ENCODE measurements at places on chromosomes 11 and 22. TPM values are rescaled to one million over a fixed set of nuclear protein-coding genes. Genes with fewer than 3 reads are reported as not detected.

CHEK1 gene
- 1.6 TPM for total RNA-seq

GALNT18 gene
- total RNA-seq = 51.3 TPM

RBMXL2 gene
- not detected for total RNA-seq

VSIG2 gene
- 32.5 TPM for total RNA-seq

MMP8 gene
- total RNA-seq = 0.20 TPM

ALDH3B2 gene
- total RNA-seq = 0.46 TPM

ELFN2 gene
- 7.6 TPM for total RNA-seq

MARK2 gene
- total RNA-seq = 45.4 TPM

OR8K5 gene
- not detected for total RNA-seq

FGF3 gene
- total RNA-seq = not detected

SLC22A8 gene
- not detected for total RNA-seq

GLYATL1 gene
- not detected for total RNA-seq

DCDC1 gene
- 4.0 TPM for total RNA-seq

GGTLC3 gene
- 6.1 TPM for total RNA-seq

LGALS12 gene
- 0.81 TPM for total RNA-seq

KCTD21 gene
- total RNA-seq = 11.3 TPM

PLAAT5 gene
- total RNA-seq = 3.0 TPM

UBQLNL gene
- total RNA-seq = 0.27 TPM
